GM12878 (cell line): ENCODE measurements at places on chromosomes 3 and 15. TPM values are rescaled to one million over a fixed set of nuclear protein-coding genes. Genes with fewer than 3 reads are reported as not detected.

- H3K4me1 ChIP-seq = peaks cover 5% of the 10 kb centered on the region
- no peaks in the 10 kb centered on the region for H3K27me3 ChIP-seq
- DNase-seq = no peak
Observed at GRCh38 chr3:178562947-178563232, 26.7 kb downstream of the KCNMB2 start.

DNA sequence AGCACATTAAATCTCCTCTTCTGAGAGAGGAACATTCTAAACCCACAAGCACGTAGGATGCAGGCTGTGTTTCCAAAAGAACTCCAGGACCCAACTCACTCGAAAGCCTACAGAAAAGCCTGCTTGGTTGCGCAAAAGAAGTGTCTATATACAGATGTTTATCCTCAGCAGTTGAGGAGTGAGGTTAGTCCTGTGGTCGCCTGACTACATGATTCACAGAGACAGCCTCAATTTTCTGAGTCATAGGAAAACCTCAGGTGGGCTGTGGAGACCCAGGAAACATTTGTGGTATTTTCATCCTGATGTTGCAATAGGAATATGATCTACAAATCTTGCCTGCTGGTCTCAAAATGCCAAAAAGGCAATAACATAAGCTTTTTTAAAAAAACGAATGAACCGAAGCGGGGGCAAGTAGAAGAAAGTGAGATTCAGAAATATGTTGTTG, 183.8 kb upstream of the THRB start:
- no peaks in the 10 kb centered on the region for H3K36me3 ChIP-seq
- no peak overlapping the region for H3K4me3 ChIP-seq
- no peaks in the 10 kb centered on the region for H3K4me1 ChIP-seq
- H3K27ac ChIP-seq = no peak overlapping the region
- H3K27me3 ChIP-seq = no peaks in the 10 kb centered on the region

CSPG5 gene
- total RNA-seq = 0.08 and 0.16 TPM in 2 replicates

TM4SF18 gene
- total RNA-seq = not detected in 2 replicates

DNA sequence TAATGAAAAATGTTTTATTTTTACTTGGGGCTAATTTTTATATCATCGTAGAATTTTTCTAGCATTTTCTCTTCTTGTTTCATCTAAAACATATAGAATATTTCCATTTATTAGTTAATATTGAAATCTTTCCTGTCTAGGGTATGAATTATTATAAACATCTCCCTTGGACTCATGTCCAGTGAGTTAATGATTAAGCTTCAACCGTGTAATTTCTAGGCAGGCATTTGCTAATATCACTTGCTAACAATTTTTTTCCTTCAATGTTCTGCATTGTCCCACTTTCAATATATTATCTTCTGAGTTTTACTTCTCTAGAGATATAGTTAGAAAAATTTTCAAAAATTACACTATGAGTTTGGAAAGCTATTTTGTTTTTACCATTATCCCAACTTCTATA, 1371.6 kb upstream of the EPHA6 start:
- DNase-seq = no peak
- H3K36me3 ChIP-seq = no peaks in the 10 kb centered on the region
- no peaks in the 10 kb centered on the region for H3K4me1 ChIP-seq
- H3K27me3 ChIP-seq = no peaks in the 10 kb centered on the region
- no peak overlapping the region for H3K27ac ChIP-seq

DNA sequence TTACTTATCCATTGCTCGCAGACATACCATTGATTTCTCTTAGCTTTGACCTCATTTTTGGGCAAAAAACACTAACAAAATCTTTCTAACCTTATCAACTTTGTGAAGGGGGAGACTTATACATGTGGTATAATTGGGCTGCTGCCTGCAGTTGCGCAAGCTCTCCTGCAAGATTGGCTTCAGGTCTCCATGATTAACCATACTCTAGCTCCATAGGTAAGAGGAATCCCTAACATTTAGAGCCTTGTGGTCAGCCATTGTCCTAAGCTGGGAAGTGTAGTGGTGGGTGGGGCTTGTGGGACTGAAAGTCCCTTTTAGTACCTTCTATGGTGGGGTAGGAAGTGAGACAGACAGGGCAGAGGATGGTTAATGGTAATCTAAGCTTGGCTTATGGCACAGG, 179.6 kb upstream of the THRB start:
- H3K4me3 ChIP-seq = no peak overlapping the region
- no peak for DNase-seq
- no peak overlapping the region for H3K27ac ChIP-seq
- no peaks in the 10 kb centered on the region for H3K36me3 ChIP-seq
- no peaks in the 10 kb centered on the region for H3K4me1 ChIP-seq

- H3K27ac ChIP-seq = no peak overlapping the region
- H3K27me3 ChIP-seq = no peaks in the 10 kb centered on the region
- H3K4me3 ChIP-seq = no peak overlapping the region
Observed at GRCh38 chr15:38636597-38636996, 72.0 kb upstream of the RASGRP1 start.

SH3GL3 gene
- not detected in 2 replicates for total RNA-seq

DNA sequence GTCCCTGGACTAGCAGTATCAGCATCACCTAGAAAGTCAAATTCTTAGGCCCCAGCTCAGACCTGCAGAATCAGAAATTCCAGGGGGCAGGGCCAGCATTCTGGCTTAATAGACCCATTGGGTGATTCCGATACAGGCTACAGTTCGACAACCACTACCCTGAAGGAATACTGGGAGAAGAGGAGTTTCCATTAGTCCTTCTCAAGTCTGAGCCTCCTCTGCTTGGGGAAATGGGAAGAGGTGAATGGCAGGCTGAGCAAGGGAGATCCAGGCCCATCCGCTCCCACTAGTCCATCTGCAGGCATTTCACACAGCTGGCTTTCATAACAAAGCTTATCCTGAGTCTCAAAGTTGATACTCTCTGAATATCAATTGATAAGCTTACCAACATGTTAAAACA, 69.1 kb downstream of the MECOM start:
- H3K36me3 ChIP-seq = no peaks in the 10 kb centered on the region
- no peaks in the 10 kb centered on the region for H3K27me3 ChIP-seq
- H3K4me3 ChIP-seq = no peak overlapping the region
- no peak overlapping the region for H3K27ac ChIP-seq
- no peak for DNase-seq

- DNase-seq = no peak
- no peaks in the 10 kb centered on the region for H3K36me3 ChIP-seq
- H3K4me1 ChIP-seq = no peaks in the 10 kb centered on the region
Observed at GRCh38 chr3:185233328-185233727, 20.5 kb downstream of the EHHADH start.

GRCh38 chr3:184305577-184305976, 6.5 kb downstream of the PSMD2 start:
- H3K36me3 ChIP-seq = peaks cover 30% of the 10 kb centered on the region
- H3K27ac ChIP-seq = no peak overlapping the region
- no peak for DNase-seq
- no peak overlapping the region for H3K4me3 ChIP-seq
- no peaks in the 10 kb centered on the region for H3K4me1 ChIP-seq

- no peaks in the 10 kb centered on the region for H3K27me3 ChIP-seq
- peaks cover 38% of the 10 kb centered on the region for H3K36me3 ChIP-seq
- H3K4me1 ChIP-seq = no peaks in the 10 kb centered on the region
Observed at GRCh38 chr3:113585720-113586119, 53.4 kb downstream of the SIDT1 start.

DNA sequence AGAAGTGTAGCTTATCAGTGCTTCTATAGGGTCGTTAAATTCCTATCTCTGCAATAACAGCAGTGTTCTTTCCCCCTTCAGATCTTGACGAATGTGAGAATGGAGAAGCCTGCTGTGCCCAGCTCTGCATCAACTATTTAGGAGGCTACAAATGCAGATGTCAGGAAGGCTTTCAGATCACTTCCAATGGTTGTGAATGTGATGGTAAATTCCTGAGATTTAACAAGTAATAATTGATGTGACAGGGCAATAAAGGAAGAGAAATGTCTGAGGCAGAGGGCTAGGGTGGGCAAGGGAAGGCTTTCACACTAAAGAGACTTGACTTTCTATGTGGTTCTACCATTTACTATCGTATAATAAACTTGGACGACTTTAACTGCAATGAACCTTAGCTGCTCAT, 711.7 kb upstream of the GOLIM4 start:
- H3K36me3 ChIP-seq = no peaks in the 10 kb centered on the region
- no peaks in the 10 kb centered on the region for H3K4me1 ChIP-seq
- DNase-seq = no peak
- H3K4me3 ChIP-seq = no peak overlapping the region
- H3K27ac ChIP-seq = no peak overlapping the region

DNA sequence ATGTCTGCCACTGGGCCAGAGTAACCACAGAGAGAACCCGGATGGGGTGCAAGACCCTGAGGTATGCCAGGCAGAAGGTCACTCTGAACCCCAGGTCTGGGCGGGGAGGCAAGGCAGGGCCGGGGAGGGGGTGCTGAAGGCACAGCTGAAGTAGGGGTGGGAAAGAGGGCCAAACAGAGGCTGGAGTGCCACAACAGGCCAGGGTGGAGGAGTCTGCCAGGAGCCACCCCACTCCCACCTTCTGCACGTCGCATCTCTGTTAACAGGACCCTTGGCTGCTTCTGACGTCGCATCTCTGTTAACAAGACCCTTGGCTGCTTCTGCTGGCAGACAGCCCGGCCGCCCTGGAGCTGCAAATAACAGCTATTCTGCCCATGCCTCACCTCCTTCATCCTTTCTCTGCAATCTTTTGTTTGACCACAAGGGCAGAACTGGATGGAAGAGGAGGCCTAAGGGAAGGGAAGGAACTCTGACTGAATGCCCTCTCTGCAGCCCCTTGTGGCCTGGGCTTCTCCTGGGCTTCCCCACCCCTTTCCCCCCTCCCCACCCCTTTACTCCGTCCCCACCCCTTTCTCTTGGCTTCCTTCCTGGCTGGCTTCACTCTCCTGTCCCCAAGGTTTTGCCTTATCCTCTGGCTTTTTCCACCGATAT, 20.6 kb upstream of the FBLN2 start:
- H3K36me3 ChIP-seq = no peaks in the 10 kb centered on the region
- no peak overlapping the region for H3K4me3 ChIP-seq
- no peak for DNase-seq
- H3K27ac ChIP-seq = no peak overlapping the region

TRPM1 gene
- total RNA-seq = 0.16 TPM in 1 of 2 replicates, not detected in the other

DNA sequence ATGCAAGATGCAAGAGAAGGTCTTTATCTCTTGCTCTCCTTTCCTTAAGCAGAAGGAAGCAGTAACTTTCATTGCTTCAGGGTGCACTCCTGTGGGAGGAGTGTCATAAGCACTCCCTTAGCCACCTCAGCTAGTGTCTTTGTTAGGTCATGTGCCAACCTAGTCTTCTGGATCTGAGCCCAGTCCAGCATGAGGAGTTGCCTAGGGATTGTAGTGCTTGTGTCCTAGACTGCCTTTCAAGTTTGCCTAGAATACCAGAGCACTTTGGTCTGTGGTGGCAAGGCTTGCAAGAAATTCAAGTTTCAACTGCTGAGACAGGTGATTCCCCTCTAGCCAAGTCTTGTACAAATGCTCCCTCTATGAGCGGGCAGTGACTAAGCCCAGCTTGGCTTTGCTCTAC, 633.6 kb downstream of the ZNF385D start:
- H3K27me3 ChIP-seq = no peaks in the 10 kb centered on the region
- no peak overlapping the region for H3K4me3 ChIP-seq
- no peak overlapping the region for H3K27ac ChIP-seq
- H3K36me3 ChIP-seq = no peaks in the 10 kb centered on the region

SLC9C1 gene
- total RNA-seq = not detected in 2 replicates

GPR156 gene
- 0.08 TPM in 1 of 2 replicates, not detected in the other for total RNA-seq

DNA sequence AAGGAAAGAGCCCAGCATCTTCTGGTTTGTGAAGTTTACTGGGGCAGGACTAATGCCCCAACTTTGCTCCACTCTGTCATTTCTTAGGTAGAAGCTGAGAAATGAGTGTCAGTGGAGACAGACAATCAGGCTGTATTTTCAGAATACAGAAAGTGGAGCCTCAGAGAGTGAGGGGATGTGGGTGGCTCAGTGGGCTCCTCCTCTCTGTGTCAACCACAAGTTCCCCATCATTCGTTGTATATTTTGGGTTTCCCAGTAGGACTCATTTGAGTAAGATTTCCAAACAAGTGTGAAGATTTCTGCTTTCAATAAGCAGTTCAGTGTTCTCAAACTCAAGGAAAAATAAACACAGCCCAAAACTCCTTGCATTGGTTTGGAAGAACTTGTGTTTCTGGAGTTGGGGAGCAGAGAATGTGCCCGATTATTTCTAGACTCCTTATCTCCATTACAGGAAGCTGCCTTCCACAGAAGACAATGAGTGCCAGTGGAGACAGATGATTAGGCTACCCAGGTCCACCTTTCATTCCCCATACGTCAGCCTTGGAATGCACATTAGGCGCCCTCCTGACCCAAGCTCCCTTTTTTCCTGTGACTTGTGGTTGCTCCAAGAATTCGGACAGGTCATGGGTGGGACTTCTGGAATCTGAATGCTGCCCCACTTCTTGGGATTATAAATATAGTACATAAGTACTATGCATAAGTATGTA, 792.1 kb upstream of the LMCD1 start:
- H3K27ac ChIP-seq = no peak overlapping the region
- H3K36me3 ChIP-seq = no peaks in the 10 kb centered on the region
- no peaks in the 10 kb centered on the region for H3K27me3 ChIP-seq
- no peaks in the 10 kb centered on the region for H3K4me1 ChIP-seq
- no peak overlapping the region for H3K4me3 ChIP-seq

GRCh38 chr3:128326051-128326823, 140.5 kb downstream of the DNAJB8 start:
- H3K36me3 ChIP-seq = no peaks in the 10 kb centered on the region
- H3K4me3 ChIP-seq = no peak overlapping the region
- H3K27ac ChIP-seq = no peak overlapping the region

SLC28A1 gene
- not detected in 2 replicates for total RNA-seq

GRCh38 chr15:100537331-100537730, 8.6 kb upstream of the CERS3 start:
- H3K27ac ChIP-seq = no peak overlapping the region
- peak; percentile 35 for DNase-seq
- H3K4me3 ChIP-seq = no peak overlapping the region
- no peaks in the 10 kb centered on the region for H3K4me1 ChIP-seq
- H3K36me3 ChIP-seq = no peaks in the 10 kb centered on the region
- no peaks in the 10 kb centered on the region for H3K27me3 ChIP-seq

CKMT1B gene
- 0.13 and 0.21 TPM in 2 replicates for total RNA-seq

DNA sequence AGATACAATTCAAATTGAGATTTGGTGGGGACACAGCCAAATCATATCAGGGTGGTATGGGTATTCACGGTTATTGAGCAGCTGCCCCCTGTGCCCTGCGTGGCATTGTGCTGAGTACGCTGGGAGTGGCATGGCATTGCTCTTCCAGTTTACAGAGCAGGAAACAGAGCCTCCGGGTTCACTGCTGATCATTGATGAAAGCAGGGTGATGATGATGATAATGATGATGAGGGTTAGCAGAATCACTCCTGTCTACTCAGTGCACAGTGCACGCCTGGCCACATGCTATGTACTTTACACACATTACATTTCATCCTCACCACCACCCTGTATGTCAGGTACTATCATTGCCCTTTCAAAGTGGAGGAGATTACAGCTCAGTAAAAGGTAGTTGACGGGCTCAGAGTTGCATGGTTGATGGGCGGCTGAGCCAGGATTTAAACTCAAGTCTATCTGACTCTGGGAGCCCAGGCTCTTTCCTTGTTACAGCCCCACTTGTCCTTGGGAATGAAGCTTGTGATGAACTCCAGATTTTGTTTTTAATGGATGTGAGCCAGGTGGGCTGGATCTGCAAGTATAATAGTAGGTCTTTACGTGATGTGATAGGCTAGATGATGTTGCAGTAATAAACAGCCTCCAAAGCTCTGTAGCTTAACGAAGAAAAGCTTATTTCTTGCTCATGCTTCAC, 87.6 kb upstream of the MYZAP start:
- no peaks in the 10 kb centered on the region for H3K4me1 ChIP-seq
- H3K27me3 ChIP-seq = no peaks in the 10 kb centered on the region; the same call in 1 of the 2 replicates
- H3K4me3 ChIP-seq = no peak overlapping the region
- no peaks in the 10 kb centered on the region for H3K36me3 ChIP-seq

SNTN gene
- not detected in 2 replicates for total RNA-seq

- no peak overlapping the region for H3K27ac ChIP-seq
- no peaks in the 10 kb centered on the region for H3K36me3 ChIP-seq
- H3K4me3 ChIP-seq = no peak overlapping the region
- H3K27me3 ChIP-seq = no peaks in the 10 kb centered on the region; the same call in 1 of the 2 replicates
- no peak for DNase-seq
- H3K4me1 ChIP-seq = no peaks in the 10 kb centered on the region
Observed at GRCh38 chr15:68378595-68378994, 53.4 kb downstream of the ITGA11 start.
